ENCODE measurements at places on chromosomes 1 and 21.

- DNase-seq = no peak
Observed at GRCh38 chr1:6911021-6911941, 126.0 kb downstream of the CAMTA1 start.

DNA sequence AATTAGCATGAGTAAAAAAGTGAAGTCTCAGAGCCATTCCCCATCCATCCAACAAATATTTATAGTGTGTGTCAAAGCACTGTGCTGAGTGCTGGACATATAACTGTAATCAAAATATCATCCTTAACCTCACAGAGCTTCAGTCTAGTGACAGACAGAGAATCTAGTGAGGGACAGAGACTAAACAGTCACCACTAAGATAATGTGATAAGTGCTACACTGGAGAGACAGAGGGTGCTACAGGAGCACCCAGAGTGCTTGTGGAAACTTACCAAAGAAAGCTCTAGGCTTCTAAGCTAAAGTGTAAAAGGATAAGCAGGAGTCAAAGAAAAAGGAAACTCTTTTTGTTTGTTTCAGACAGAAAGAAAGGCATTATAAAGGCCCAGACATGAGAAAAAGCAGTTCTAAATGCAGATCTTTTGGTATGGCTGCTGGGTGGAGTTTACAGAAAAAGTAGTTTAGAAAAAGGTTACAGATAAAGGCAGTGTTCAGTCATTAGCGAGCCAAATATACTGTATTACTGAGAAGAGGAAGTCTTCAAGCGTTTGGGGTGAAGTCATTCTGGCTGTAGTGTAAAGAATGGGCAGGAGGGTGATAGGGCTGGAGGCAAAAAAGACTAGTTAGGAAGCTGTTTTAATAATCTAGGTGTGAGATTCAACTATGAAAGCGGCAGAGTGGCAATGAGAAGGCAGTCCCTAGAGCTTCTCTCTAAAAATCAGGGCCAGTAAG, 83.8 kb downstream of the SCMH1 start:
- no peak for DNase-seq

DNA sequence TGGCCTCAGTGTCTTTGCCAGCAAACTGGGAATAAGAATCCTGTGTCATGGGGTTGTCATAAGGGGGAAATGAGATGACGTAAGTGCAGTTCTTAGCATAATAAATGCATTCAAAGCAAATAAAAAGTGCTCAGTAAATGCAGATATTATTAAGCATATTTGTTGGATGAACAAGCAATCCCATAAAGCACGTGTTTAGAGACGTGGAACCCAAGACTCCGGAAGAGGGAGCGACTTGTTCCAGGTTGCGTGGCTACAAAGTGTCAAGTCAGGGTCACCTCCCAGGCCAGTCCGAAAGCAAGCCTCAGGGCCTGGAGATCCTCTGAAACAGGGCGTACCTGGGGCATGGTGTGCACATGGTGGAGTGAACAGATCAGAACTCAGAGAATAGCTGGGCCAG, 58.0 kb upstream of the LAPTM5 start:
- DNase-seq = no peak

GRCh38 chr1:199403531-199404116, 623.9 kb upstream of the NR5A2 start:
- no peak for DNase-seq

- DNase-seq = no peak
Observed at GRCh38 chr1:47856996-47857395, 140.2 kb downstream of the TRABD2B start.

GRCh38 chr1:51899022-51899421, 20.5 kb upstream of the NRDC start:
- DNase-seq = no peak

DNA sequence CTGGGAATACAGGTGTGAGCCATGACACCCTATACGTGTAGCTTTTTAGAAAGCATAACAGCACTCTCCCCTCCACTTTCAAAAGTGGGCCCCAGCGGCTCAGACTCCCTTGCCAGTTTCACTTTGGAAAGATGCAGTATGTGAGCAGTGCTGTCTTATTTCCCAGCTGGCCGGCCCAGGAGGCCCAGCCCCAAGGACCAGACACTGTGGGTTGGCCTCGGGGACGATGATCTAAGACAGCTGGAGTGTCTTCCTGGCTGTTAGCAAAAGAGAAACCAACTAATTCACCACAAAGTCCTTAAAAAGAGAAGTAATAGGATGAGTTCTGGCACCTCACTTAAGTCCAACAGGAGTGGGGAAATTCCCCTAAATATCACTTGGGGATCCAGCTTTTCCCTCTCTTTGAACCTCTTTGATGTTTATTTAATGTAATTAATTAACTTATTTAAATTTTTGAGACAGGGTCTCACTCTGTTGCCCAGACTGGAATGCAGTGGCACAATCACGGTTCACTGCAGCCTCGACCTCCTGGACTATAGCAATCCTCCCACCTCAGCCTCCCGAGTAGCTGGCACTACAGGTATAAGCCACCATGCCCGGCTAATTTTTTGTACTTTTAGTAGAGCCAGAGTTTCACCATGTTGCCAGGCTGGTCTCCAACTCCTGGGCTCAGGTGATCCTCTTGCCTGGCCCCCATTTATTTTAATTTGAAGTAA, 17.6 kb upstream of the CLIC4 start:
- no peak for DNase-seq

- DNase-seq = no peak
Observed at GRCh38 chr21:27164208-27165177, 197.6 kb upstream of the ADAMTS5 start.

- DNase-seq = no peak
Observed at GRCh38 chr1:42956739-42957138, 1.9 kb downstream of the SLC2A1 start.

GRCh38 chr1:228905701-228906101, 170.4 kb downstream of the RHOU start:
- no peak for DNase-seq

- no peak for DNase-seq
Observed at GRCh38 chr1:192477630-192478029, 97.9 kb upstream of the RGS1 start.

DNA sequence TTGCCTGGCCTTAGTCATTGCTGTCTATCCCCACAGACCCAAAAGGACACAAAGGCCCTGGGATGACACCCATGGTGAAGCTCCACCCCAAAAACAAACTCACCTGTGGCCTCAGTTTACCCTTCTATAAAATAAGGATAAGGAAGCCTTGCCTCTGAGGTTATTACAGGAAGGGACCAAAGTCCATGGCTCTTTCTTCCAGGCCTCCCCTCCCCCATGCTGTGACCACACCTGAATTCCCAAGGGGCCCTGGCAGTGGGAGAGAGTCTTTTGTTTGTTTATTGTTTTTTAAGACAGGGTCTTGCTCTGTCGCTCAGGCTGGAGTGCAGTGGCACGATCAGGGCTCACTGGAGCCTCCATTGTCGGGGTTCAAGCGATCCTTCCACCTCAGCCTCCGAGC, 10.5 kb upstream of the TNFRSF25 start:
- DNase-seq = no peak

GRCh38 chr1:5822266-5822665, 170.0 kb downstream of the NPHP4 start:
- DNase-seq = no peak

- no peak for DNase-seq
Observed at GRCh38 chr1:184330875-184331274, 56.0 kb upstream of the C1orf21 start.

DNA sequence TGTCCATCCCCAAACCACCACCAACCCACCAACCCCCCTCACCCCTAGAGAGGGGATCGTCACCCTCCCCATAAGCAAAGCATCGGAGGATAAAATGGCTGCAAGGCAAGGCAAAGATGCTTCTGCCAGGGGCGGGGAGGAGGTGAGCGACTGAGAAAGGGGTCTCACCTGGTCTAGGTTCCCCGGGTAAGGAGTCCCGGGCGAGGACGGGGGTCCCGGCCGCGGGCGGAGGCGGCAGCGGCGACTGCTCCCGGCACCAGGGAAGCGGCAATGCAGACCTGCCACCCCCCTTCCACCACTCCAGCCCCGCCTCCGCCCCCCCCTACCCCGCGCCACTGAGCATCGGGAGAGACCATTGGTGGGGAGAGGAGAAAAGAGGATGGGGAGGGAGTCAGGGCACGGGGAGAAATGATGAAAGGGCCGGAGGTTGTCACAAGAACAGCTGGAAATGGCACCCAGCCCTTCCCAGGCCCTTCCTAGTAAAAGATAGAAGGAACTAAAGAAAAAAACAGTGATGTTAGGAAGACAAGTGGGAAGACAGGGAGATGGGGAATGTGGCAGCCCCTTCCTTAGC, at the start of gene SV2A:
Gene SV2A, minus strand, starts transcription at position 274 of the 574 bp plus-strand sequence. CDS start 4,004 bp downstream, outside the sequence.
- DNase-seq = peak; percentile 36

GRCh38 chr21:23130308-23130707, 2132.1 kb downstream of the NCAM2 start:
- DNase-seq = no peak

- no peak for DNase-seq
Observed at GRCh38 chr1:58724483-58724882, 24.6 kb upstream of the MYSM1 start.

- DNase-seq = no peak
Observed at GRCh38 chr1:42311138-42311537, 23.9 kb downstream of the FOXJ3 start.

DNA sequence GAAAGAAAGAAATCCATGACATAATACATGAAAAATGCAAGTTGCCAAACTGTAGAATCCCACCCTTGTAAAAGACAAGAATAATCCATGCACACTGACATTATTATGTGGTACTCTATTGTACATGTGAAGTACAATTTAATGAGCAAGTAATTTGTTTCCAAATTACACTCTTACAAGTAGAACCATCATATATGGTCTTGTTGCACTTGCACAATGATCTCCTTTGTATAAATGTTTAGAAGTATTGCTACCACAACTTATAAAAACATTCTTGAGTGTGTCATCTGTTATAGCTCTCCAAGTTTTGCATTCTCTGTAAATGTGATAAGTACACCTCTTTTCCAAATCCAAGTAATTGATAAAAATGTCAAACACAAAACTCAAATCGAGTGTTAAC, 29.1 kb upstream of the ZNF281 start:
- DNase-seq = no peak

DNA sequence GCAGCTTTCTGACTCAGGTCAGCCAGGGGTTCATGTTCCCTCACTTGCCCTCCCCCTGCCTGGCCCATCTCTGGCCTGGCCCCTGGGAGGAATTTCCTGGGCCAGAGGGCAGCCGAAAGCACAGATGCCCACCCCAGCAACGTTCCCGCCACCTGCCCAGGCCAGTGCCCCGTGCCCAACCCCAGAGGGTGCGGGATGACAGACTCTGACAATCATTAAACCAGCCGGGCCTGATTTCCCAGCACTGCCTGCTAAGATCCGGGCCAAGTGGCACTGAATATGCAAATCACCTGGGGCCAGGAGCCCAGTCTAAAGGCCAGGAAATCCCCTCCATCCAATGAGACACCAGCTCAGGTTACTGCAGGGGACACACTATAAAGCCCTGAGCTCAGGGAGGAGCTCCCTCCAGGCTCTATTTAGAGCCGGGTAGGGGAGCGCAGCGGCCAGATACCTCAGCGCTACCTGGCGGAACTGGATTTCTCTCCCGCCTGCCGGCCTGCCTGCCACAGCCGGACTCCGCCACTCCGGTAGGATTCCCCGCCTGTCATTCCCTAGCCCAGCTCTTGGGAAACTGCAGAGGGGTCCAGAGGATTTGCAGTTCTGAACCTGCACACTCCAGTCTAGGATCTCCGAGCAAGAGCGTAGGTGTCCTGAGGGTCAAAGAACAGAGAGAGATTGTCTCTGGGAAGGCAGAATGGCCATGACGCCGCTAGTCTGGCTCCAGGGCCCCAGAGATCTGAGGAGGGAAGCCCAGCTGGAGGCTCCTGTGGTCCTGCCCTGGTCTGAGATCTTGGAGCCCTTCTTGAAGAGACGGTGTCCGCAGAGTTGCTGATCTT, at the start of gene ELF3:
Gene ELF3, plus strand, starts transcription at position 408 of the 836 bp plus-strand sequence. CDS start 550 bp downstream, outside the sequence.
- DNase-seq = no peak

DNA sequence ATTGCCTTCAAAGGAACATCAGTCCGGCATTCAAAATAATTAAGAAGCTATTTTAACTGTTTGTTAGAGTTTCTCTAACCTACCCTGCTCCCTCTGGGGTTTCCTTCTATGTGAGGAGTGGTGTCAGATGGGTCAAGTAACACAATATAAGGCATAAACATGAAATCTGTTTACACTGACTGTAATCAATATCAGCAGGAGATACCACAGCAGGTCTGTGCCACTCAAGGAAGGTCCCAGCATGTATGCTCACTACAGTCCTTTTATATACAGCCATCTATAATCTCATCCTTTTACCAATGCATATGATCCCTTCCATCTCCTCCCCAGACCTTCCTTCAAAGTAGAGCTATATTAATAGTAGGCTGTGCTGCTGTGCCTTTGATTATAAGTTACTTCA, 25.4 kb downstream of the EEIG2 start:
- DNase-seq = no peak

- DNase-seq = no peak
Observed at GRCh38 chr1:21659924-21660326, 9.2 kb downstream of the RAP1GAP start.

- no peak for DNase-seq
Observed at GRCh38 chr1:2998503-2999100, 22.7 kb upstream of the ACTRT2 start.

- DNase-seq = no peak
Observed at GRCh38 chr1:1203561-1204424, 2.6 kb downstream of the TNFRSF18 start.

DNA sequence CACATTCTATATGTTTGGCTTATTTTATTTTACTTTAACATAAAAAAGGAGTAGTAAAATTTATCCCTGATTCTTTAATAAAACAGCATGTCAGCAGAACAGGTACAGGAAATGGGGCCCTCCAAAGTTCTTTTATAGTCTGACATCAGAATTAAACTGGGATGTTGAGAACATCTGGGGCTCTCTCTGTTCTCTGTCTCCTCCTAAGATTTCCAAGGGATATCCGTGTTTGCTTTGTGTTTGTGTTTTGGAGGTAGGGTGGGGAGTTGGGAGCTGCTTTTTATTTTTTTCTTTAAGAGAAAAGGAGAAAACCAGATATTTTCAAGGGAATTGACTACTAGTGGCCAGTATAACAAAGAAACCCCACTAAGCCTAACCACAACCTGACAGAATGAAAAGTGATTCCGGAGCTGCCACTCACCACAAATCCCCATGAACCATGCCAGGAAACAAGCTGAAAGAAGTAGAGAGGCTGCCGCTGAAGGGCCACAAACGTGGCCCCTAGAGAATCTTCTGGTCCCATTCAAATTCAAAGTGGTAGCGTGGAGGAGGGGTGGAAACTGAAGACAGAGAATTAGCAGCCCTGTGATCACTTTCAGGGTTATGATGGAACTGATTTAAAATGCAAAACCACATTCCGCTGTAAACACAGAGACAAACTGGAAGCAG, 369.6 kb upstream of the ADGRL2 start:
- DNase-seq = no peak

DNA sequence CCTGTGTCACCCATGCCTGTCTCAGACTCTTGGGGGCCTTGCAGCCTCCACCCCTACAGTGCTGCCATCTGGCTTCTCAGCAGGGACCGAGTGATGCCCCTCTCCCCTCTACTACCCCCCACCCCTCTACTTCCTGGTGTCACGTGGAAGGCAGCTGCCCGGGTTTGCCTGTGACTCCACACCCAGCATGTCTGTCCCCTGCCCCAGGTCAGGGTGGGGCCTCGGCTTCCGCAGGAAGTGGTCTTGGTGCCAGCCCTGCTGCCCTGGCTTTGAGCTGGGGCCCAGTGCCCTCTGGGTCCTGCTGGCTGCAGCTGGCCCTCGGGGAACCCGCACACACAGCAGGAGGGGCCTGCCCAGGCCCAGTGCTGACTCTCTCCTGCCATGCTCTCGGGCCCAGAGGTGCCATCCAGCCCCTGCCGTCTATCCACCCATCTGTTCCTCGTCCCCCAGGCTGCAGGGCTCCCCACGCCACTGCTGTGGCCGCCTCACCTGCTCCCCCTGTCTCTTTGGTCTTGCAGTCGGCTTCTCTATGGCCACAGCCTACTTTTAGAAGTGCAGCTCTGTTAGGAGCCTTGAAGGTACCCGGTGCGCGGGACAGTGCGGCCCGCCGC, 24.0 kb downstream of the PLCH2 start:
- no peak for DNase-seq

All from T follicular helper cell (primary cell).